ENCODE measurements at places on chromosomes 11 and 22. TPM values are rescaled to one million over a fixed set of nuclear protein-coding genes. Genes with fewer than 3 reads are reported as not detected.

DNA sequence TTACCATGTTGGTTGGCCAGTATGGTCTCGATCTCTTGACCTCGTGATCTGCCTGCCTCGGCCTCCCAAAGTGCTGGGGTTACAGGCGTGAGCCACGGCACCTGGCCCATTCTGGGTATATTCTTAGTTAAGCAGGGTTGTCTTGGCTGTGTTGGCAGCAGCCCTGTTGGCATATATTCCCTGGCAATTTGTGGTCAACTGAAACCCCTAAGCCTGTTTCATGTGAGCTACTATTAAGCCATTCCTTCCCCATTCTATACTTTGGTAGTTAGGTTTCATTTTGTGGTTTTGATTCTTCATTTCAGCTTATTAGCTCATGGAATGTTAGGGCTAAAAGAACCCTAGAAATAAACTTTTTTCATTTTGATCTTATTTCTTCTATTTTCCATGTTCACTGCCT is 22.2 kb upstream of the IL18BP start:
- no peak for DNase-seq

JHY gene
- 7.6 TPM for total RNA-seq

DNA sequence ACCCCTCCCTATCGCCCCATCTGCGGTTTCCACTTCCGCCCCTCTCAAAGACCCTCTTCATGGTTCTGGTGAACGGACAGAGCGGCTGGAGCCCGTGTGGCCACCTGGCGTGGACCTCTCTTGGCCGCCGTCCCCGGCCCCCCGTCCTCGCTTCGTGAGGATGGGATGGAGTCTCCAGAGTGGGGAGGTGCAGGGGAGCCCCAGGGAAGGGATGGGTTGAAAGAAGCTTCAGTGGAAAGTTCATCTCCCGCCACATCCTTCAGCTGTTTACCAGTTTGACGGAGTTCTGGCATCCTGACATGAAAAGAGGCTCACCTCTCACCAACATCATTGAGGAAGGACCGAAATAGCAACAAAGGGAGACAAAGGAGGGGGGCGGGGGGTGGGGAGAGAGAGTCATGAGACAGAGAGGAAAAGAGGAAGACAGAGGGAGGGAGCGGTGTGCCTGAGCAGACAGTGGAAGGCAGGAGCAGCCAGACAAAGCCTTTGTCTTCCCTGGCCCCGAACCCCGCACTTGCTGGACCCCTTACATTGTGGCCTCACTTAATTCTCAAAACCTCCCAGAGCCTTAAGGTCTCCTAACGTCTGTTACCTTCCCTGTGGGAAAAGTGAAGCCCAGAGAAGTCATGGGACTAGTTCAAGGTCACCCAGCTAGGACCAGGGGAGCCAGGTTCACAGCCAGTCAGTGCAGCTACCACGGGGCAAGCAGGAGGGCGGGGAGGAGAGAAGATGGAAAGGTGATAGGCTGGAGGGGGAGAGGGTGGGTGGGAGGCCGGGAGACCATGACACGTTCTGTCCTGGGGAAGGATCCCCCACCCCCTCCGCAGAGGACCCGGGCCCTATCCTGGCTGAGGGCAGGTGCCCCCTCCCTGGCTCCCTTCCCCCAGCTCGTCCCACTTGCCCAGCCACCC is 54.9 kb downstream of the CD6 start:
- DNase-seq = no peak

RHOD gene
- total RNA-seq = 26.5 TPM

CBX7 gene
- 98.0 TPM for total RNA-seq

DNA sequence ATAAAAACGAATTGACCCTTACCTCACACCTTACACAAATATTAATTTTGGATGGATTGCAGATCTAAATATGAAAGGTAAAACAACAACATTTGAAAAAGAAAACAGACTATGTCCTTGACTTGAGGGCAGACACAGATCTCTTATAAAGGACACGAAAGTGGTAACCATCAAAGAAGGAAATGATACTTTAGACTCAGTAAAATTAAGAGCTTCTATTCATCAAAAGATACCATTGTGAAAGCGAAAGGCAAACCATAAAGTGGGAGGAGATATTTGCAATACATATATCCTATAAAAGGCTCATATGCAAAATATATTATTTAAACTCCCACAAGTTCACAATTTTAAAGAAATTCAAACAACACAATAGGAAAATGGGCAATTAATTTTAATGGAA is 5.0 kb downstream of the HEPACAM start:
- DNase-seq = no peak

GRCh38 chr22:17743661-17744411 is 30.4 kb downstream of the BID start:
- no peak for DNase-seq

MS4A15 gene
- total RNA-seq = not detected

DNA sequence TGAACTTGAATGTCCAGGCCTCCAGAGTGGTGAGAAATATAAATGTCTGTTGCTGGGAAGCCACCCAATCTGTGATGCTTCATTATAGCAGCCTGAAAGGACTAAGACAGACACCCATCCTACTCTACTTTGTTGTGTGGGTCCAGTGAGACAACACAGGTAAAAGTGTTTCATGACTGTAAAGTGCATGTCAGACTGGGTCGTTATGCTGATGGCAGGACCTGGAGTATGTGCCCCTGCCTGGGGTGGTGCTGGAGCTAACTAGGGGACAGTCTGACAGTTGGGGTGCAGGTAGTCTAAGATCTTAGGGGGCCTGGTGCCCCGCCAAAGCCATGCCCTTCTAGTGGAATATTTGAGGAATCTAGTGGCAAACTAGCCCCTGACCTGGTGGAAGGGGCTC is 165.6 kb downstream of the TRIM29 start:
- DNase-seq = no peak

Measured in vagina (tissue), 2 donors.